ENCODE measurements at places on chromosomes 5 and 9.
A peak's percentile ranks its signal among the peaks of the same experiment; 100 is the strongest.

- DNase-seq: no peak
Measured at GRCh38 chr5:113145757-113146387, 169.3 kb downstream of the DCP2 start.

GRCh38 chr9:73577848-73578247 lies 426.2 kb downstream of the ANXA1 start:
- DNase-seq: no peak

- no peak for DNase-seq
Measured at GRCh38 chr9:133382507-133383141, 6.5 kb downstream of the STKLD1 start.

GRCh38 chr9:76095585-76095984 lies 205.1 kb downstream of the PCSK5 start:
- DNase-seq: no peak

DNA sequence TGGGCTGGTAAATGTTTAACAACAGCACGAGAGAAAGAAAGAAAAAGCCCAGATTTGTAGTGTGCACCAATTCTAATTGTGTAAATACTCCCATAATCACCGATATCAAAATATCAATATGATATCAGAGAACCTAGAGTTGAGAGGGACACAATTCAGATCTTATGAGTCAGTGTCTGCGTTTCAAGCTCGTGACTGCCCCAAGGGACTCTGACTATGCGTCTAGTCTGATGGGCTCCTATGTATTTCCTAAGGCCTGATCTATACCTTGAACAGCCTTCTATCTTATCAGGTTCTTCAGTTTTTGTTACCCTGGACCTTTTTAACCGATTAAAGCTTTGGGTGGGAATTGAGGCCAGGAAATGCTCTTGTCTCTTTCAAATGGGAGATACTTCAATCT lies 243.0 kb upstream of the SLC24A2 start:
- DNase-seq: no peak

- DNase-seq: no peak
Measured at GRCh38 chr9:130785053-130785452, 50.0 kb upstream of the ABL1 start.

GRCh38 chr9:112761912-112762655 lies 11.5 kb downstream of the SNX30 start:
- no peak for DNase-seq

GRCh38 chr5:14108170-14108996 lies 34.8 kb upstream of the TRIO start:
- DNase-seq: no peak

DNA sequence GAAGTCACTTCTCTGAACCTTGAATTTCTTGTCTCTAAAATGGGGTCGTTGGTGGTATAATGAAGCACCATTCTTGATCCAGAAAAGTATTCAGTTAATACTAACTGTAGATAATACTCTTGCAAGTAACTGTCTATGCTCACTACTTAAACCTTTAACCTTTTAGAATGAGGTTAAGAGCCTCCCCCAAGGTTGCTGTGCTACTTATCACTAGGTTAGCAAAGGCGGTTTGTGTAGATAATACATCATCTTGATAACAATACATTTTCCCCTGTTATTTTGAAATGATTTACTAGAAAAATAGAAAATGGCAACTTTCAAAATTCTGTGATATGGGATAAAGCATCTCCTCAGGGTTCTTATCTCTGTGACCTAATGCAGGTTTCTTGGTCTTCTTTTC lies 12.6 kb downstream of the MAP3K1 start:
- no peak for DNase-seq

- DNase-seq: no peak
Measured at GRCh38 chr5:137209232-137209809, 289.8 kb downstream of the SPOCK1 start.

DNA sequence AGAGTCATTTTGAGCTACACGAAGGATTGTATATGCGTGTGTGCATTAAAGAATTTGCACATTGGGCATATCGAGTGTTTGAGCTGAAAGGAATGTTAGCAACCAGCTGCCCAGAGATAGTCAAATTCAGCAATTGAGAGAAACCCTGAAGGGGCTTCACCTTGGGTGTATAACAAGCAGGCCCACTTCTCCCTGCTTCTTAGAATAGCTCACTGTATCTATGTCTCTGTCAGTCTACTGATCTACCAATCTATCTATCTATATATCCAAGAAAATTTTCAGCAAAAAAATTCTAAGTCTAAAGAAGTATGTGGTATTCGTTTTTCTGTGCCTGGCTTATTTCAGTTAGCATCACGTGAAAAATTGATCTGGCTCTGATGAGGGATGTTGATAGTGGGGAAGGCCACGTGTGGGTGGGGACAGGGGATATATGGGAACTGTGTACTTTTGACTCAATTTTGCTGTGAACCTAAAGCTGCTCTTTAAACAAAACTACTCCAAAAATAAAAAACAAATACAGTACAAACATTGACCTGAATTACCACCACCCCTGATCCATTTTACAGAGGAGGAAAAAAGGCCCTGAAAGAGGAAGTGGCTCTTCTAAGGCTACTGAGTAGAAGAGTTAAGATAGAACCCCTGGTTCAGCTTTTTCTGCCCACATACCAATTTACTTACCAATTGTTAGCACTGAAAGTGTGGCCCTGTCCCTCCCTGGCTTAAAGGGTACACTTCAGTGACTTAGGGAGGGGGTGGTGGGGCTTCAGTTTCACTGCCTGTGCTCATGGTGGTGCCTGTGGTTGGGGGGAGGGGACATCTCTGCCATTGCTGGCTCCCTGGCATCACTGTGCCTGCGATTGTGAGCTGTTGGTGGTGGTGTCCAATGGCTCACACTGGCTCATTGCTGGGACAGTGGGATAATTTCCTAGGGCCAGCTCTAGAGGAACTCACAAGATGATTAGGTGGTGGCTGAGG lies 141.8 kb downstream of the DOCK2 start:
- DNase-seq: no peak

DNA sequence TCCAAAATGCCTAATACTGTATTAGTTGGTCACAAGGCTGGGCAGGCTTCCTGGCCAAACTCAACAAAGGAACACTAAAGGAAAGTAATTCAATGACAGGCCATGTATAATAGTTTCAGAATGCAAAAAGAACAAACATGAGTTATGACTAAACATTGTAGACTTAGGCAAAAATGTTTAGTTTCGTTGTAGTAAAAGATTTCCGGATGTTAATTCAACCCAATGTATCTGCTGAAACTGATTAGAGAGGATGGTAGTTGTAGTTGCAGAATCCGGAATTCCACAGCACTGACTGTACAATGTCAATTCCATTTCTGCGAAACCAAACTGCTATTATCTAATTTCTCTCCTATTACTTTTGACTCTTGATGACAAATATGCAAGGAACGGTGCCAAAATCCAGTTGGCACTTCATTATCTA lies 117.9 kb upstream of the FST start:
- no peak for DNase-seq

GRCh38 chr9:72349911-72350310 lies 15.1 kb downstream of the ZFAND5 start:
- DNase-seq: no peak

- no peak for DNase-seq
Measured at GRCh38 chr5:81552852-81553566, 159.1 kb upstream of the ACOT12 start.

DNA sequence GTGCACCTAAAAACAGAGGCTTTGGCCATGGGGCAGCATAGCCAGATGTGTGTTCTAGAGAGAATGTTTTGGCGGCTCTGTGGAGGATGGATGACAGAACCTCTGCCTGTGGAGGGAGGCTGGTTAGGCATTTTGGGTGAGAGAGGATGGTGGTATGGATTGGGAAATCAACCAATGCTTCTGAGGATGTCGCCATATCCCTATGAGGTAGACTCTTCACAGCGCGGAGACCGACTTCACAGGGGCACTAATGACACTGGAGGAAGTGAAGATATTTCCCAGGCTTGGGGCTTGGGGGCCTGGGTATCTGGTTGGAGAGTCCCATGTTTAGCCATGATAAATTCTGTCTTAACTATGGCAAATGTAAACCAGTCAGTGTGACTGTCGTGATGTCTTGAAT lies 140.6 kb upstream of the KLF4 start:
- no peak for DNase-seq

DNA sequence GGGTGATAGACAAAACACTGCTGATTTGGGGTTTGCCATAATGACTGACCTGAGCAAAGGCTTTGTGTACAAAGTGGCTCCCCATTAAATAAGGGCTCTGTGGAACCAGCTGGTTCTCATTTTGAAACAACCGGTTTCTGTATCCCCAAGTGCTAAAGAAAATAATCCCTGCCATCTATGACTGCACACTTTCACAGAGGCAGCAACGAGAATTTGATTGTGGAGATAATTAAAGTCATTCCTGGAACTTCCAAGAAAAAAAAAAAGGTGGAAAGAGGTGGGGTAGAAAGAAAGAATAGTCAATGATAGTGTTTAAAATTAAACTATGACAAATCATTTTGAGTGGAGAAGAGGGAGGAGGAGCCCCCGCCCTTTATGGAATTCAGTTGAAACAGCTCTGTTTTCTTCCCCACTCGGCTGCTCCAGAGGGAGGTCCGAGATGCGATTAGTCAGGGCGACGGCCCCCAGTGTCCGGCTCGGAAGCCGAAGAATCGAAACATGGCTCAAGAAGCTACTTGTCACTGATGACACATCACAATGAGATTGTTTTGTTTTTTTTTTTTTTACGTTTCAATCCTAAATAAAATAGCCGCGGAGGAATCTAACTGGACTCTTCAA lies 38.4 kb downstream of the EBF1 start:
- no peak for DNase-seq

- no peak for DNase-seq
Measured at GRCh38 chr9:37430841-37431597, 8.5 kb downstream of the GRHPR start.

DNA sequence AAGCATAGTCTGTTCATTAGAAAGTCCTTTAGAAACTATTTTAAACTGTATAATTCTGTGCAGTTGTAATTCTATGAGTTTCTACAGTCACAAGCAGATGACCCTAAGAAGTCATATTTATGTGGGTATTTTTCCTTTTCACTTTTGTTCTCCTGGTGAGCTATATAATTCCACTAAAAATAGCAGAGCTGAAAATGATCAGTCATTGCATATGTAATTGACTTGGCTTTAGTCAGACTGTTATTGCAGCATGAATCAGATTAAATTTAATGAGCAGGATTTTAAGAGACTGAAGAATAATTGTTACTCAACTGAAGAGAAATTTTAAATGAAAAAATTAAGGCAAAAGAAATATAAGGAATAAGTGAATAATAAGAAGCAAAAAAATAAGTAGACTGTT lies 108.5 kb downstream of the MTREX start:
- no peak for DNase-seq

GRCh38 chr9:114319147-114319546 lies 3.8 kb upstream of the ORM1 start:
- no peak for DNase-seq

GRCh38 chr5:148482697-148483462 lies 99.1 kb downstream of the FBXO38 start:
- DNase-seq: peak; percentile 16

DNA sequence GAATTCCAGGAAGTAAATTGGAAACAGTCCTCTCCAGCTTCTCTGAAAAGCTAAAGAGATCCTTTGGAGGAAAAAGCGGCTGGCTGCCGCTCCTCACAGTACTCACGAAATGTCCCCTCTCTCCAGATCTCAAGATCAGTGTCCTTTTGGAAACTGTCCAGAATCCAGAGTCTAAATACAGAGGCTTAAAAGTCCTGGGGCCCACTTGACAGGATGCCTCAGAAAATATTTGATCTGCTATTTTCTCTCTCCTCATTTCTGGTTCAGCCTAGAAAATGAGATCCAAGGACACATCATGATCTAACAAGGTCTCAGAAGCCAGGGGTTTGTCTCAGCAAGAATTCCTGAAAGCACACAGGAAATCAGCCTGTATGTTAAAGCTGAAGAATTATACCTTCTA lies 7.2 kb downstream of the C1QTNF2 start:
- no peak for DNase-seq

DNA sequence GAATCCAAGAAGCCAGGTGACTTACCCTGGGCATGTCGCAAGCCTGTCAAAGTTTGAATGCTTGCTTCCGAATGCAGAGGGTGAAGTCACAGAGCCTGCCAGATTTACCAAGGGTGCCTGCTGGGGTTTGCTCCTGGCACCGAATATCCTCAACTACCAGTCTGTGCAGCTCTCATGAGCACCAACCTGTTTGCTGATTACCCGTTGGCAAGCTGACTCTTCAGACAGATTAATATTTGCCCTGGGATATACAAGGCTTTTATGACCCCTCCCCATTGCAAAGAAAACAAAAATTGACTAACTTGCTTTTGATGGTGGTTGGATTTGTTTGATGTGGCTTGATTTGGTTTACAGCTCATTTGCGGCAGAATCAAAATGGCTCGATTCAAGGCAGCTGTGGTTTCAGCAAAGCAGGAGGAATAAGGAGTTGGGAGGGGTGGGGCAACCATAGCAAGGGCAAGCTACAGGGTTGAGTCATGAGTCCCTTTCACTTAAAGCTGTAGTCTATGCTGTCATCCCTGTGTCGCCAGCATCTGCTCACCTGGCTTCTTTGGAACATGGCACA lies 82.3 kb upstream of the AGXT2 start:
- peak; percentile 14 for DNase-seq

DNA sequence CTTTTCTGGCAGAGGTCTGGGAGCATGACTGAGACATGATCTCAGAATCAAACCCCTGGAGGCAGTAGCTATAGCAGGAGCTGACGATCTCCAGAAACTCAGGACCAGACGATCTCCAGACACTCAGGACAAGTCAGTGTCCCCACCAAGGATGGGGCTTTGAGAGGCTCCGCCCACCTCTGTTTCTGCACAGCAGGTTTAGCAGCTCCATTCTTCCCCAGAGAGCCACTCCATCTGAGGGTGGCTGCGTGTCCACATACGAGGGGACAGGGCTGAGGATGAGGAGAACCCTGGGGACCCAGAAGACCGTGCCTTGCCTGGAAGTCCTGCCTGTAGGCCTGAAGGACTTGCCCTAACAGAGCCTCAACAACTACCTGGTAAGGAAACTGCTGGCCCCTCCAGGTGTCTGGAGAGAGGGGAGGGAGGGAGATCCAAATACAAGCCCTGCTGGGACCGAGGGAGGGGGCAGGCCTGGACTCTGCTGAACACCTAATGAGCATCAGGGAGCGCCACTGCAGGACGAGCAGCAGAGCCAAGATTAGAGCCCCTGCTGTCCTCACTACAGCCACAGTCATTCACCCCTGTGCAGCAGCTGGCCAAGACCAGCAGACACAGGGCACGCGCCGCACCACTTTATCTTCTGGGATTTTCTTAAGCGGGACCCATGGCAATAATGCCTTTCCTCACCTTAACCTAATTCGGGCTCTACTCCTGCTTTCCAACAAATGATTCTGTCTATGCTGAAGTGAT lies at the start of gene GABRP:
Gene GABRP (plus strand): TSS at position 228 of the 750 bp plus-strand sequence. CDS start 4,891 bp downstream, outside the sequence.
- no peak for DNase-seq

- no peak for DNase-seq
Measured at GRCh38 chr5:44361342-44362001, 27.7 kb downstream of the FGF10 start.

DNA sequence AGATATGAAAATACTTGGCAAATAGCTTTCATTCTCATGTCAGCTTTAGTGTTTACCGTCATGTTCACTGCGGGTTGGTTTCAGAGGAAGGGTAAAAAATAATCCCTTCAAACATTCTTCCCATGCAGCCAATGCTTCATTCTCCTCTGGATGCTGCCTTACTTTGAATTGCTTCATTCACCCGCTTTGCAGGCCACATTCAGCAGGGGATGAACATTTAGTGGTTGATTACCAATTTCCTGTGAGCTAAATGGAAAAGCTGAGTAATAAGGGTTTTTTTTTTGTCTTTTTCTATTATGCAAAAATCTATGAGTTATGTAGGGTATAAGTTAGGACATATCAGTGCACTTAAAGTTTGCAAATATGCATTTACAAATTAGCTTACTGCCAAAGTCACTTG lies 96.3 kb upstream of the MEF2C start:
- no peak for DNase-seq

GRCh38 chr5:135571066-135571609 lies 7.7 kb downstream of the CXCL14 start:
- no peak for DNase-seq

GRCh38 chr5:141778206-141778605 lies 96.2 kb upstream of the ARAP3 start:
- DNase-seq: no peak

All from effector memory CD4-positive, alpha-beta T cell (primary cell).